ENCODE measurements at places on chromosomes 7 and 10.
A peak's percentile ranks its signal among the peaks of the same experiment; 100 is the strongest.

- no peak for DNase-seq
Observed at GRCh38 chr7:30238721-30239441, 45.5 kb upstream of the ZNRF2 start.

- no peak for DNase-seq
Observed at GRCh38 chr10:89503151-89503550, 32.2 kb downstream of the SLC16A12 start.

DNA sequence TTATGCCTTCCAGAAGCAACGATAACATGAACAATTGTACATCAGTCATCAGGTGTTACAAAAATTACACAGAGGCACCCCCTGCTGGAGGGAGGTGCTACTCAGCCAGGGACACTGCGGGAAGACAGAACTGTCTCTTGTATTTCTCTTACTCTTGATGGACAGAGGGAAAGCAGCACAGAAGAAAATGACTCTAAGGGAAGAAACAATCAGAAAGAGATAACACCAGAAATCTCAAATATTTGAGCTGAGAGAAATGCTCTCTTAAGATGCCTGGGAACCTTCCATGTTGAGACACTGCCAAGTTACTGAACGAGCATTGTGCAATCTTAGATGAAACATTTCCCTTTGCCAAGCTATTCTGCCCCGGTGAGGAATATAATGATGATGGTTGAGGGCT, 227.6 kb upstream of the NPSR1 start:
- DNase-seq: peak; percentile 3

GRCh38 chr7:136874393-136875032, 6.1 kb downstream of the CHRM2 start:
- peak; percentile 35 for DNase-seq

DNA sequence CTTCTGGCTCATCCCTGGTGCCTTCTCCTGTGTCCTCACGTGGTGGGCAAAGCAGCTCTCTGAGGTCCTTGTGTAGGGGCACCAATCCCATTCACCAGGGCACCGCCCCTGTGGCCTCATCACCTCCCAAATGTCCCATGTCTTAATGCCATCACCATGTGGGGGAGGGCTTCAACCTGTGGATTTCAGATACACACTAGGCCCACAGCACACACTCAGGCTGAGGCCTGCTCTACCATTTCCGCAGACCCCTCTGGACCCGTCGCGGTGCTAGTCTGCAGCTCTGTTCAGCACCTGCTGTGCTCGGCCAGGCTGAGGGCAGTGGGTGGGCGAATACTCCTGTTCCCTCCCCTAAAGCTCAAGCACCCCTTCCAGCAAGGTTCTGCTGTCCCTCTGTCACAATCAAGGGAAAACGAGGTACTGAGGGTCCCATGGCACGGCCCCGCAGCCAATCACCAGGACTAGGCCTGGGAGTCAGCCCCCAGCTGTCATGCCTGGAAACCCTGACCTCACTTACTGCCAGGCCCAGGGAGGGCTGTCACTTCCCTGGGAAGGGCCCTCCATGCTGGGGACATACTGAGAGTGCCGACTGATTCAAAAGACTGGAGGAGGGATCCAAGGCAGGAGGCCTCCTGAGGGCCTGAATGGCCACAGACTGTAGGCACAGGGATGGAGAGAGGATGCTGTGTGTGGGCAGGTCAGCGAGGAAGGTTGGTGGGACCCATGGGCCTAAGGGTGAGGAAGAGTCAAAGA, 123.8 kb upstream of the RET start:
- DNase-seq: no peak

All from AG08396 (cell line).